ENCODE measurements at places on chromosomes 16 and 17.

GRCh38 chr16:50644729-50645128 lies 36.4 kb downstream of the SNX20 start:
- peak; percentile 79 for DNase-seq

- DNase-seq = no peak
These were observed 232.4 kb downstream of the IRX3 start for GRCh38 chr16:54053891-54054820.

DNA sequence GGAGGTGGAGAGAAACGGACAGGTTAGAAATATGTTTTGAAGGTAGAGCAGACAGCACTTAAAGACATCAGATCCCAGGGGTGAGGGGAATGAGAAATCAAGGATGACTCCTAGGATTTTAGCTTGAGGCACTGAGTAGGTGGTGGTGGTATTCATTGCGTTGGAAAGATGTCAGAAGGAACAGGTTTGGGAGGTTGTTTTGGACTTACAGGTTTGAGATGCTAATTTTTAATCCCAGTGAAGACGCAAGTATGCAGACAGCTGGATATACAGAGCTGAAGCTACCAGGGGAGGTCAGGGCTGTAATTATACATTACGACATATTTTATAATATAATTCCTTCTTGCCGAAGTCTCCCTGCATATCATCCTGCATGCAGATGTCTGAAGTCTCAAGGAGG lies 433.3 kb downstream of the XYLT1 start:
- no peak for DNase-seq

DNA sequence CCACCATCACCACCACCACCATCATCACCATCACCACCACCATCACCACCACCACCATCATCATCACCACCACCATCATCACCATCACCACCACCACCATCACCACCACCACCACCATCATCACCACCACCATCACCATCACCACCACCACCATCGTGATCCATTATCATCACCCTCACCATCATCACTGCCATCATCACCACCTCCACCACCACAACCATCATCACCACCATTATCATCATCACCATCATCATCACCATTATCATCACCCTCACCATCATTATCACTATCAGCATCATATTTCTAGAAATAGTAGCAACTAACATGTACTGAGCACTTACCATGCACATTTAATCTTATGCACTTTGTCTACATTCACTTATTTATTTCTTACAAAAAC lies 94.9 kb downstream of the C16orf95 start:
- no peak for DNase-seq

GRCh38 chr17:34771891-34772290 lies 189.4 kb downstream of the CCT6B start:
- no peak for DNase-seq

GRCh38 chr16:84940670-84941551 lies 70.4 kb downstream of the ZDHHC7 start:
- DNase-seq = peak; percentile 68

DNA sequence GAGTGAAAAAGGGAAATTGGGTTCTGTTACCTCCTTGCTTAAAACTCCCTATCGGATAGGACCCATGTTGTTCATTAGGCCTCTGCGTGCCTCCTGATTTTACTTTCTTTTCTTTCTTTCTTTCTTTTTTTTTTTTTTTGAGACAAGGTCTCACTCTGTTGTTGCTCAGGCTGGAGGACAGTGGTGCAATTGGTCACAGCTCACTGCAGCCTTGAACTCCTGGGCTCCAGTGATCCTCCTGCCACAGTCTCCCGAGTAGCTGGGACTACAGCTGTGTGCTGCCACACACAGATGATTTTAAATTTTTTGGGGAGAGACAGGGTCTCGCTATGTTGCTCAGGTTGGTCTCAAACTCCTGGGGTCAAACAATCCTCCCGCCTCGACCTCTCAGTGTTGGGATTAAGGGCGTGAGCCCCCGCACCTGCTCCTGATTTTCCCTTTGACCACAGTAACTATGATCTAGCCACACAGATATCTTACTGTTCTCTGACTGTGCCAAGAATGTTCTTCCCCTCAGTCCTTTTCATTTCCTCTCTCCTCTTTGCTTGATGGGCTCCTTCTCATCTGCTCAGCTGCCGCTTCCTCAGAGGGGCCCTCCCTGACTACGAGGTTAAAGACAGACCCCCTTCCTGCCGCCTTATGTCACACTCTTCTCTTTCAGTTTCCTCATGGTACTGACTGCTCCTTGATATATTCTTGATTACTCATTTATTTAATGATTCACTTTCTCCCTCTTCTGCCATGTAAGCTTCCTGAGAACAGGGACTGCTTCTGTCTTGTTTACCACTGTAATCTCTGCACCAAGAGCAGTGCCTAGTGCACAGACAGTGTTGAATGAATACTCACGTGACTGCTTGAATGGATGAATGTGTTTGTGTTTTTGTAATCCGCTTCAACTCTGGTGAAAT lies 44.3 kb downstream of the LCMT1 start:
- no peak for DNase-seq

DNA sequence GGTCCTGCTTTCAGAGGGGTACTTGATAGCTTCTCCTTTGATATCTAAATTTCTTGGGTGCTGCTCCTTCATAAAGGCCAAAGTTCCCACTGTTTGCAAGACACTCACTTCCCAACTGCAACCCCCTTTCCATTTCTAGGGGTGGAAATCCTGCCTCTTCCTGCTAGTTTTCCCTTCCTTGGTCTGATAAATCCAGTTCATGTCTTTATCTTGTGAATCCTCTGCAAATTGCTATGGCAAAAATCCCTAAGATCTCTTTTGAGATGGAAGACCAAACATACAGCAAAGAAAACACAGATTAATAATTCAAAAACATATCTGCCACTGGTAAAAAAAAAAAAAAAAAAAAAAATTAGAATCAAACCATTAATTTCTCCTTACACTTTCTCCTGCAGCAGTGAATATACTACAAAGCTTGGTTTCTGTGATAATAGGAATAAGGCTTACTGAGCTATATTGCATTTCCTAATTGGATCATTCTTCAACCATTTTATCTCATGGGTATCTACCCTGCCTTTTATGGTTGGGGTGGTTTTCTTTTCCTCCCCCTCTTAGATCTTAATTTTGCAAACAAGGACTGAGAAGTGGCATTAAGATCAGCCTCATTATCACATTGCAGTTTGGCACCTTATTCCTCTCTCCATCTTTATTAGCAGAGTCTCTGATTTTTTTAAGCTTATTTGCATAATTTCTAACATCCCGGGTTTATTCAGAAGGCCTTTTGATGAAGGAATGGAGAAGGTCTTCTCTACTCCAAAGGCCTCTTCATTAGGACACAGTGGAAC lies 439.1 kb downstream of the XYLT1 start:
- DNase-seq = no peak

GRCh38 chr17:80727409-80727755 lies 182.7 kb downstream of the RPTOR start:
- no peak for DNase-seq

DNA sequence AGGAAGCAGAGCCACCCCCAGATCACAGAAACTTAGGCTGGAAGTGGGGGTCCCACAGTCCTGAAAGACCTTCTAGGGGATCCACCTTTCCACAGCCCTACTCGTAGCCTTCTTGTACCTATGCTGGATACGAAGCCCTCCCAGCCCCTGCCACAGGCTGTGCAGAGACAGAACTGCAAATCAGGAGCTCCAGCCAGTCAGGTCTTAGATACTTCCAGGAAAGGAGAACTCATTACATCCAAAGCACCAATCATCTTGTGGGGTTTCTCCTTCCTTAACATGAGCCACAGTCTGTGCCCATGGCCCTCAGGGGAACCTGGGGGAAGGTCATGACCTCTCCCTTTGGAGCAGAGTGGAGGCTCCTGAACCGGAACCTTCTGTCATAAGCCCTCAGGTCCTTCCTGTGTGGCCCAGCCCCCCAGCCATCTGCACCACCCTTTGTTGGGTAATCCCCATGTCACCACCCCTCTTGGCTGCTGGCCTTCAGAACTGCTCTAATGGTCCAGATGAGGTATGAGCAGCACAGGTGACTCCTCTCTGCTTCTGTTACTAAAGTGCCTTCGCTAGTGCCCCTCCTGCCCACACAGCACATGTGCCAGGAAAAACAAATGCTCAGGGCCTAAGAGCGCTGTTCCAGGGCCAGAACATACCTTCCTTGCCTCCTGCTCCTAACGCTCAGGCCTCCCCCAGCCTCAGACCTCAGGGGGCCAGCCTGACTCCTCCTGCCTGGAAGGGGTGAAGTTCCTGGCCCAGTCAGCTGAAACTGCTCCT lies 14.6 kb downstream of the SRCIN1 start:
- no peak for DNase-seq

DNA sequence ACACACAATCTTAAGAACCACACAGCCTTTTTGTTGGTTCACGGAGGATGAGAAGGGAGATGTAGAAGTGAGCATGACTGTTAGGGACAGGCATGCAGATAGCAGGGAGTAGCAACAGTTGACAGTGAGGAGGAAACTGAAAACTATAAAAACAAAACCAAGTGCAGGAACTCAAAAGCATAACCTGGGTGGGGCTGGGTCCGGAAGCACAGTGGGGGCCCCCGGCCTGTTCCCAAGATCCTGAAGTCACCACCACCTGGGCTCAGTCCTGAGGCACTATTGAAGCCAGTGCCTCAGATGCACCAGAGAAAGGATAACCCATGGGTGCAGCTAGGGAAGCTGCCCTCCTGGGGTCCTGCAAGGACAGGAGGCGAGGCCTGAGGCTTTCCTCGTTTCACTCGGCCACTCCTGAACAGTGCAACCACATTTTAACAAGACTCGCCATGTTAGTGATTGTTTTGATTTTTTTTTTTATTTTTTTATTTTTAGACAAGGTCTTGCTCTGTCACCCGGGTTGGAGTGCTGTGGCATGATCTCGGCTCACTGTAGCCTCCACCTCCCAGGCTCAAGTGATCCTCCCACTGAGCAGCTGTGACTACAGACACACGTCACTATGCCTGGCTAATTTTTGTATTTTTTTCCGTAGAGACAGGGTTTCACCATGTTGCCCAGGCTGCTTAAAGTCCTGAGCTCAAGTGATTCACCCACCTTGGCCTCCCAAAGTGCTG lies 27.7 kb upstream of the CBX4 start:
- no peak for DNase-seq

- DNase-seq = peak; percentile 85
These were observed 56.9 kb downstream of the CYB5D2 start for GRCh38 chr17:4199818-4200402.

- DNase-seq = no peak
These were observed 3.3 kb downstream of the VAT1 start for GRCh38 chr17:43018932-43019331.

GRCh38 chr17:6231465-6231864 lies 161.3 kb downstream of the WSCD1 start:
- DNase-seq = no peak

- no peak for DNase-seq
These were observed 38.5 kb downstream of the ZNF276 start for GRCh38 chr16:89759746-89760340.

GRCh38 chr17:9021992-9022572 lies 772 bp downstream of the NTN1 start:
- peak; percentile 78 for DNase-seq

- DNase-seq = no peak
These were observed 36.4 kb downstream of the CDK5R1 start for GRCh38 chr17:32523017-32523680.

DNA sequence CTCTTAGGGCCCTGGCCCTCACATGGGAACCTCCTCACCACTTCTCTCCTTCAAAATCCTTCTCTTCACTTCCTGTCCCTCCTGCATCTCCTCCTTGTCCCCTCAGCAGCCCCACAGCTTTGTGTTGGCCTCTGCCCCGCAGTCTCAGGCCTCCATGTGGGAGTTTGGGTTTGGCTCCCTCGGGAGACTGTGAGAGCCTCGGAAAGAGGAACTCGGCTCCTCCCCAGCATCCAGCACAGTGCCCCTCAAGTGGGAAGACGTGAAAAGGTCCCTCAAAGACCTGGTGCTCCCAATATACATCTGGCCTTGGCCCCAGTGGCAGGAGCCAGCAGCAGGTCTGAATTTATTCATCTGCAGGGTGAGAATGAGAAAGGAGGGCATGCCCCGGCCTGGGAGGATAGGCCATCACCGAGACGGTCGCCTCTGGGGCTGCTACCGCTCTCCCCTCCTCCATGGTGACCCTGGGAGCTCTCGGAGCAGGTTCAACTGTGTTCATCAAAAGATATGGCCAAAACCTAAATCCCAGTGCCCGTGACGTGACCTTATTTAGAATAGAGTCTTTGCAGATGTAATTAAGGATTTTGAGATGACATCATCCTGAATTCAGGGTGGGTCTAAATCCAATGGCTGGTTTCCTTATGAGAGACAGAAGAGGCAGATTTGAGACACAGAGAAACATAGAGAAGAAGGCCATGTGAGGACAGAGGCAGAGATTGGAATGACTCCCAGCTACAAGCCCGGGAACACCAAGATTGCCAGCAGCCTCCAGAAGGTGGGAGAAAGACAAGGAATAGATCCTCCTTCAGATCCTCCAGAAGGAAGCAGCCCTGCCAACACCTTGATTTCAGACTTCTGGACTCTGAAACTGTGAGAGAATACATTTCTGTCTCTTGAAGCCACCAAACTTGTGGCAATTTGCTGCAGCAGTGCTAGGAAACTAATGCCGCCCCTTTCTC lies 135.1 kb downstream of the MRM1 start:
- no peak for DNase-seq

DNA sequence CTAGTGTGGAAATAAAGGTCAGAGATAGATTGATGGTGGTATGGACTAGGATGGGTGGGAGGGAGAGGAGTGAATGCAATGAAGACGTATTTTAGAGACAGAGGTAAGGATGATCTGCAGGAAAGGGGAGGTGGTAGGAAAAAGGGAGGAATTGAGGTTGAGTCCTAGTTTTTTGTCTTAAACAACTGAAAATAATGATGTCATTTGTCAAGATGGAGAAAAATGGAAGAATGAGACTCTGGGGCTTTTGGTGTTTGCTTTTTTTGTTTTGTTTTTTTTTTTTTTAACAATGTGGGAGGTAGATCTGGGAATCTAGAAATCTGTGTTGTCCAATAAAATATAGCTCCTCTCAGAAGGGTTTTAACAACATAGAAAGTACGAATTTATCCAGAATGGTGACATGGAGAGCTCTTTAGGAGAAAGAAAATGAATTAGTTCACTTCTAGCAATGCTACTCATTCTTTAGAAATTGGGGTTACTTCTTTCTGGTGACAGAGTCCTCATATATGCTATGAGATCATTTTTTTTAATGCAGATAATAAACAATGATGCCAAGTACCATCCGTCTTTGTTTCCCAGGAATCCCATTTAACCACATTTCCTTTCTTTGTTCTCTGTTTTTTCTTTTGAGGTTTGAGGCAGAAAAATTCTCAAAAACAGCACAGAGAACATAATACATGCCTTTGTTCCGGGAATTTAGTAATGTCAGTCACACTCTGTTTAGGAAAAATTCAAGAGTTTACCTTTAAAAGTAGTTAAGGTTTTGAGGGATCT lies 225.3 kb upstream of the COX10 start:
- no peak for DNase-seq

GRCh38 chr16:1221628-1222552 lies 3.2 kb downstream of the TPSG1 start:
- no peak for DNase-seq

Measured in H7 (cell line).